ENCODE measurements at places on chromosomes 11 and 22. TPM values are rescaled to one million over a fixed set of nuclear protein-coding genes. Genes with fewer than 3 reads are reported as not detected.
A peak's percentile ranks its signal among the peaks of the same experiment; 100 is the strongest.

- H3K27me3 ChIP-seq: no peaks in the 10 kb centered on the region
- peaks cover 83% of the 10 kb centered on the region for H3K36me3 ChIP-seq
- H3K4me1 ChIP-seq: peaks cover 33% of the 10 kb centered on the region
- DNase-seq: no peak
- H3K4me3 ChIP-seq: no peak overlapping the region
- H3K27ac ChIP-seq: no peak overlapping the region
Measured at GRCh38 chr22:20577549-20577975, 70.2 kb downstream of the MED15 start.

DNA sequence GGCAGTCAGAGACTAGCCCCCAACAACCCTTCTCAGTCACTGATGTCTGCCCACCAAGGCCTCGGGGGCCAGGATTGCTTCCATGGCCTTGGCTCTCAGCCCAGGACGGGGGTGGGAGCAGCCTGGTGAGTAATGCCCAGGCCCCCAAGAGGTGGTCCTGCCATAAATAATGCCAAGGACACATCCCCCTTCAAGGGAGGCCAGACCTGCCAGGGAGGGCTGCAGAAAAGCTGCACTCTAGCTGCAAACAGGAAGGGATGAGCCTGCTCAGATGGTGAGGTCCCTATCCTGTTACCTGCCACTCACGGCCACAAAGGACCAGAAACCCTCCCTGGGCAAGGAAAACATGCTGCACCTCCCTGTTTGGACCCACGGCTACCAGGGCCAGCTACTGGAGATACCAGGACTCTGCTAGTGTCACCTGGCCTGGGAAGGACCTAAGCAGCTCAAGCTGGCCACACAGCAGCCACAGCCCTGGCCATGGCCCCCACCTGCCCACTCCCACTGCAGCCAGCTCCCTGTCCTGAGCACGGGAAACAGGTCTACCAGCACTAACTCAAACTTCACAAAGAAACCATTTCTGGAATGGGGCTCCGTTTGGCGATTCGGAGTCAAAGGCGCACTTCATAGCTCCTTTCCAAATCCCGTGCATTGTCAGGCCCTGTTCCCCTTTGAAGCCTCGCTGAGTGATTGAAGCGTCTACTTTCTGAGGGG, 12.1 kb downstream of the GNB1L start:
- no peaks in the 10 kb centered on the region for H3K36me3 ChIP-seq
- no peak overlapping the region for H3K4me3 ChIP-seq
- no peaks in the 10 kb centered on the region for H3K27me3 ChIP-seq
- H3K27ac ChIP-seq: no peak overlapping the region
- no peak for DNase-seq

DNA sequence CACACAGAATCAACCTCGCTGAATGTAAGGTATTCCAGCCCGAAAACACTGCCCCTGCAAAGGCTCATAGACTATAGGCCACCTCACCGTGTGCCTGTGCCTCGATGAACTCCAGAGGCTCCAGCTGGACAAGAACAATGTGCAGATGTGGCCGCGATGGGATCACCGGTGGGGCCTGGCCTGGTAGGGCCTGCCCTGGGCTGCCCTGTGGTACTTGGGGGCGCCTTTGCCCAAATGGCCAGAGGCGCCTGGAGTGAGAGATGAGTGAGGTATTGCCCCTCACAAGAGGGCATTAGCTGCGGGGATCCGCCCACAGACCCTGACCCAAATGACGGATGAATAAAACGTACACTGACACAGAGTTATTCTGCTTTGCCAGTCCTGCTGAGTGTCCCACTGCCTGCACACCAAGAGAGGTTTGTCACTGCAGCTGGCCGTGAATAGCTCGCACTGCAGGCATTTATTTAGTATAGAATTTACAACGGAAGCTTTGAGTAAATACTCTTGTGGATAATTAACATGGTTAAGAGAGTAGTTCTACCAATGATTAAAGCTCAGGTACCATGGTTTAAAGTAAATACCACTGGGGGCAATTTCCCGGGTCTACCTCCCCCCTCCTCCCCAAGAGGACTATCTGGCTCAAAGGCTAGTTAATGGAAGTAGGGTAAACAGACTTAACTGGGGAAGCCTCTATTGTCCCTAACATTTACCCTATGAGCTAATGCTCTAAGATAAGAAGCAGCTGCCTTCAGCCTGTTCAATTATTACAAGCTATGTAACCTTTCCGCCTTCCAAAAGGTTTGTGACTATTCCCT, 101.1 kb upstream of the IGLL5 start:
- H3K4me1 ChIP-seq: no peaks in the 10 kb centered on the region
- H3K27me3 ChIP-seq: peaks cover 39% of the 10 kb centered on the region
- DNase-seq: no peak

DNA sequence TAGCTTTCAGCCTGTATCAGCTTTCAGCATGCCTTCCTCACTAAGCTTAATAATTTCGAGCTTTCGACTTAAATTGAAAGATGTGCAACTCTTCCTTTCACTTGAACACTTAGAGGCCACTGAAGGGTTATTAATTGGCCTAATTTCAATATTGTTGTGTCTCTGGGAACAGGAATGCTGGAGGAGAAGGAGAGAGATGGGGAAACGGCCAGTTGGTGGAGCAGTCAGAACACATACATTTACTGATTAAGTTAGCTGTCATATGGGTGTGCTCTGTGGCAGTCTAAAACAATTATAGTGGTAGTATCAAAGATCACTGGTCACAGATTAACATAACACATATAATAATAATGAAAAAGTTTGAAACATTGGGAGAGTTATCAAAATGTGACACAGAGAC, 106.2 kb downstream of the LRRC32 start:
- no peaks in the 10 kb centered on the region for H3K27me3 ChIP-seq
- H3K4me3 ChIP-seq: no peak overlapping the region
- H3K4me1 ChIP-seq: peaks cover 14% of the 10 kb centered on the region
- H3K27ac ChIP-seq: no peak overlapping the region
- no peak for DNase-seq

DNA sequence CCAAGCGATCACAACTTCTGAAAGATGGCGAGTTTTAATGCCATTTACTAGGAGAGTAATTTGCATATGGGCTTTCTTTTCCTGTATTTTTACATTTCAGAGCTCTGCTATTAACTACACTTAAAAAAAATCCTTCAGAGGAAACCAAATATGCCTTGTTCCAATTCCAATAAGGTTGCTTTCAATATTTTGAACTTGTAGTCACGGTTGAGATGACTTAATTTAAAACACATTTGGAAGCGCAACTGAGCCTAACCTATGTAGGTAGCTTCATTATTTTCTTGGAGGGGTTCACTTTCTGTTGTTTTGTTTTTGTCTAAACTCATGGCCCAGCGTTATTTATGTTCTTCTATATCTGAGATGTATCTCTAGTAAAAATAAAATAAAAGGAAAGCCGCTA, 93.4 kb downstream of the BLID start:
- no peak for DNase-seq
- H3K4me1 ChIP-seq: no peaks in the 10 kb centered on the region
- H3K27me3 ChIP-seq: no peaks in the 10 kb centered on the region
- H3K36me3 ChIP-seq: no peaks in the 10 kb centered on the region
- H3K27ac ChIP-seq: no peak overlapping the region

DNA sequence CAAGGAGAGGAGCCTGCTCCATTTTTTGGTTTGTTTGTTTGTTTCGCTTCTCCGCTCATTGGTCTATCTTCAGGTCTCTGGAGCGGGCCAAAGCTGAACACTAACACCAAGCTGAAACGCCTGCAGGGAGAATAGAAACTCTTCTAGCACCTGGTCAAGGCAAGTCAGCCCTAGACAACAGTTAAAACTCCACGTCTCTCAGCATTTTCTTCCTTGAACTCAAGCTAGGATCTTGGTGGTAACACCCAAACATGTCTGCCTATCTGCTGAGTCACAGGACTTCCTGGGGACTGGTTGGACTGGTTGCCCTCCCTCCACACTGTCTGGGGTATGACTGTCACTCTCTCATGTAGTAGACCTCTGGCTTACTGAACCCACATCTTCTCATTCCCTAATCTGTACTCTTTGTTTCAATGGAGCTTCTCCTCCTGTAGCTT, 23.9 kb upstream of the RBFOX2 start:
- H3K27me3 ChIP-seq: no peaks in the 10 kb centered on the region
- H3K36me3 ChIP-seq: no peaks in the 10 kb centered on the region
- DNase-seq: no peak
- H3K4me3 ChIP-seq: no peak overlapping the region
- peaks cover 5% of the 10 kb centered on the region for H3K4me1 ChIP-seq
- H3K27ac ChIP-seq: peak overlapping the region; percentile 57

- H3K4me1 ChIP-seq: peaks cover 34% of the 10 kb centered on the region
- H3K4me3 ChIP-seq: peak overlapping the region; percentile 16
- no peaks in the 10 kb centered on the region for H3K27me3 ChIP-seq
- peak overlapping the region; percentile 74 for H3K27ac ChIP-seq
- H3K36me3 ChIP-seq: peaks cover 9% of the 10 kb centered on the region
Measured at GRCh38 chr22:46626911-46627805, 7.0 kb downstream of the GRAMD4 start.

DNA sequence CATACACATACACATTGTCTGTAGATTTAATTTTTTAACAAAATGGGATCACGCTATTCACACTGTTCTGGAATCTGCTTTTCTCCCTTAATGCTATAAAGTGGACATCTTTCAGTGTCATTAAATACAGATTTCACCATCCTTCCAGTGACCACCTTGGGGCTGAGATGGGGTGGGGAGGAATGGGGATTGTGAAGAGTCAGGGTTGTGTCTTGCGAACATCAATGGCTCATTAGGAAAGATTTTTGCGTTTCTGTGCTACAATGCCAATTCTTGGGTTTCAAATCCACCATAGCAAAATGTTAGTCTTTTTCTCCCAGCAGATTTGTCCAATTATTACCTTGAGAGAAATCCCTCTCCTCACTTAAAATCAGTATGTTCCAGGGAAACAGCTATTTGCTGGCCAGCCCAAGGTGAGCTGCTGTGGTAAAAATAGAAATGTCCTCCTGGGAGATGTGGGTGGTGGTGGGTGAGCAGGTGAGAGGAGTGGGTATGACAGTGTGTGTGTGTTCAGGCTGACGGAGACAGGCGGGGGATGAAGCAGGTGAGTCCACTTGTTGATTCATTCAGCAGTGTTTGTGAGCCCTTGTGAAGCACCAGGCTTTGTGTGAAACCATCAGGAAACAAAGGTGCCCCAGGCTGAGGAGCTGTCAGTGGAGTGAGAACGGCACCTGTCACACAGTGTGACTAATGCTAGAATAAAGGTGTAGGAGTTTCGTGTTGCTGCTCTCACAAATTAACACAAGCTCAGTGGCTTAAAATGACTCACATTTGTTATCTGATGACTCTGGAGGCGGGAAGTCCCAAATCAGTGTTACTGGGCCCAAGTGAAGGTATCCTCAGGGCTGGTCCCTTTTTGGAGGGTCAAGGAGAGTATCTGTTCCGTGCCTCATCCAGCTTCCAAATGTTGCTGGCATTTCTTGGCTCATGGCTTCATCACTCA, 1.7 kb upstream of the CBX6 start:
- H3K4me1 ChIP-seq: peaks cover 44% of the 10 kb centered on the region
- no peak for DNase-seq
- H3K36me3 ChIP-seq: no peaks in the 10 kb centered on the region
- H3K4me3 ChIP-seq: peak overlapping the region; percentile 85

- peaks cover 6% of the 10 kb centered on the region for H3K27me3 ChIP-seq
- no peak overlapping the region for H3K4me3 ChIP-seq
- no peak overlapping the region for H3K27ac ChIP-seq
- H3K36me3 ChIP-seq: no peaks in the 10 kb centered on the region
Measured at GRCh38 chr22:19543970-19544708, 19.9 kb upstream of the CLDN5 start.

- H3K27ac ChIP-seq: no peak overlapping the region
- DNase-seq: no peak
- H3K4me3 ChIP-seq: no peak overlapping the region
- H3K36me3 ChIP-seq: no peaks in the 10 kb centered on the region
- no peaks in the 10 kb centered on the region for H3K27me3 ChIP-seq
Measured at GRCh38 chr11:106017093-106017492, 4.9 kb downstream of the MSANTD4 start.

- no peaks in the 10 kb centered on the region for H3K4me1 ChIP-seq
- H3K36me3 ChIP-seq: no peaks in the 10 kb centered on the region
- DNase-seq: no peak
- H3K4me3 ChIP-seq: no peak overlapping the region
- no peak overlapping the region for H3K27ac ChIP-seq
- H3K27me3 ChIP-seq: peaks cover 21% of the 10 kb centered on the region
Measured at GRCh38 chr11:119892311-119892808, 163.4 kb upstream of the NECTIN1 start.

- peaks cover 61% of the 10 kb centered on the region for H3K4me1 ChIP-seq
- H3K4me3 ChIP-seq: no peak overlapping the region
- no peaks in the 10 kb centered on the region for H3K27me3 ChIP-seq
- H3K27ac ChIP-seq: no peak overlapping the region
Measured at GRCh38 chr22:20940904-20941385, 23.7 kb downstream of the CRKL start.

- DNase-seq: no peak
- H3K27ac ChIP-seq: no peak overlapping the region
- H3K27me3 ChIP-seq: peaks cover 39% of the 10 kb centered on the region
Measured at GRCh38 chr22:27163162-27164137, 506.1 kb downstream of the MIAT start.

- H3K4me1 ChIP-seq: peaks cover 19% of the 10 kb centered on the region
- no peak overlapping the region for H3K4me3 ChIP-seq
- H3K36me3 ChIP-seq: no peaks in the 10 kb centered on the region
- H3K27me3 ChIP-seq: peaks cover 63% of the 10 kb centered on the region
Measured at GRCh38 chr22:39595622-39596172, 25.1 kb downstream of the CACNA1I start.

- H3K36me3 ChIP-seq: no peaks in the 10 kb centered on the region
- H3K4me1 ChIP-seq: peaks cover 9% of the 10 kb centered on the region
- no peak for DNase-seq
- peaks cover 8% of the 10 kb centered on the region for H3K27me3 ChIP-seq
- no peak overlapping the region for H3K27ac ChIP-seq
- H3K4me3 ChIP-seq: no peak overlapping the region
Measured at GRCh38 chr11:118975771-118976709, 4.5 kb downstream of the FOXR1 start.

UFD1 gene
- 51.4 TPM for total RNA-seq

ZBTB16 gene
- 238 TPM for total RNA-seq

PTPRJ gene
- total RNA-seq: 4.0 TPM

HIKESHI gene
- 27.2 TPM for total RNA-seq

RTN4R gene
- 9.5 TPM for total RNA-seq

DNAJB13 gene
- total RNA-seq: not detected

Data from suprapubic skin (tissue), 4 donors.